ENCODE measurements at places on chromosomes 6 and 20.

GRCh38 chr6:36650848-36651478, 27.6 kb upstream of the CDKN1A start:
- no peak for DNase-seq

- no peak for DNase-seq
Observed at GRCh38 chr6:159056899-159057298, 12.1 kb upstream of the TAGAP start.

DNA sequence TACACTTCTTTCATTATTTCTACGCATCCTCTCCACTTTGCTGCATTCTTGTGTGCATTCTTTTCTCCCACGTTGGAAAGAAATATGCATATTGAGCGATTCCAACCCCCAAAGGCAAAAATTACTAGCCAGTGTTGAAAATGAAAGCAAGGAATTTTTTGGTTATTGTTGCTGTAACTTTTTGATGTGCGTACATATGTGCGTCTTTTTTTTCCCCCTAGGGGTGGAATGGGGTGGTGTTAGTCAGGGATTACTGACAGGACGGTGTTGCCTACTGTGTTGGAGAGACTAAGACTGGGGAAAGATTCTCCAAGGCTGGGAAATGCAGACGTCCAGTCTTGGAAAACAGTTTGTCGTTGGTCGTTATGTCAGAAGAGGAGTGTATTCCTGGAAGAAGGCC, 44.2 kb upstream of the ESR1 start:
- no peak for DNase-seq

DNA sequence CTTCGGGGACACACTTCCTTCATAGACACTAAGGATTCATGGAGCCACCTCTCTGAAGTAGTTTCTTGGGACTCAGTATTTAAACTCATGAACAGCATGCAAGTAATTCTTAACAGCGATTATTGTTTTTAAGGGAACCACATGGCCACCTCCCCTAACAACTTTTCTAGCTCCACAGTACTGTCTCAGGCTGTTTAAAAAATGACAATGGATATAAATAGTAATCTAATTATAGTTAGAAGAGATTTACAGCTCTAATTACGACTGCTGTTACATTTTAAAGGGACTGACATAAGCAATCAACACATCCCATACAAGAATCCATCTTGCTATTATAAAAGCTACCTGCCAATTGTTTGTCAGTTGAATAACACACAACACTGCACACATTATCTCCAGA, 72.1 kb upstream of the HDGFL1 start:
- no peak for DNase-seq

- DNase-seq, result no peak
Observed at GRCh38 chr6:130776287-130776925, 50.8 kb upstream of the SMLR1 start.

- no peak for DNase-seq
Observed at GRCh38 chr20:20173254-20173653, 120.9 kb downstream of the CFAP61 start.

GRCh38 chr6:14083751-14084150, 33.8 kb upstream of the CD83 start:
- no peak for DNase-seq

GRCh38 chr6:85449388-85449817, 480 bp upstream of the NT5E start:
- peak; percentile 63 for DNase-seq

- DNase-seq, result no peak
Observed at GRCh38 chr6:47145212-47145611, 103.1 kb upstream of the ADGRF1 start.

GRCh38 chr6:13089296-13089994, 238.9 kb downstream of the TBC1D7 start:
- DNase-seq, result no peak

DNA sequence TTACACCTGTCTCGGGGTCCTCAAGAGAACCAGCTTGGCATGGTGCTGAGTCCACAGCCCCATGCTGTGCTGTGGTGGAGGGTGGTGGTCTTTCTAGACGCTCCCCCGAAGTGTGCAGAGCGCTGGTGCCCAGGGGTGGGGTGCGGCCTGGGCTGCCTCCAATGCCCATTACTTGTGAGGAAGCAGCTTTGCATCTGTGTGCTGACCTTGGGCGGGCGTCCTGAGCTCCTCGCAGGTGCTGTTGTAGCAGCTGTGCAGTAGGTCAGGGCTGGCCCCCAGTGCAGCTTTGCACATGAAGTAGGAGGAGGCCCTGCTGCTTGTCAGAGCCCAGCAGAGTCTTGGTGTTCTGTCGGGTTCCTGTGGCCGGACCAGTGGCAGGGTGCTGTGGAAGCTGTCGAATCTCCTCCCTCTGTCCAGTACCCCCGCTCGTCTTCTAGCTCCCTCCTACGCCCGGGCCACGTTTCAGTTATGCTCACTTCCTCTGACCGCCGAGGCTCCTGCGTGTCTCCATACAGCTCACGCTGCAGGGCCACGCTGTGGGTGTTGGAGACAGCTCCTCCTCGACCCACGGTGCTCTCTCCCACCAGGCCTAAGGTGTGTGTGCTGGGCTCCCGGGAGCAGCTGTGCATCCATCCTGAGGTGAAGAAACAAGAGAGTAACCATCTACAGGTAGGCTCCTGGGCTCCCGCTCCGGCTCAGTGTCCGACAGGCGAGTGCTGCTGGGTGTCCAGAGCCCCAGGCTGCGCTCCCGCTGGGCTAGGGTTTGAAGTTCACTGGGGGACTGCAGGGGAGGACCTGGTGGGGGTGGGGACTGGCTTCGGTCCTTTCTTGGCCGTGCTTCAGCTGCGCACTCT, 4.1 kb downstream of the RTEL1 start:
- DNase-seq, result no peak

DNA sequence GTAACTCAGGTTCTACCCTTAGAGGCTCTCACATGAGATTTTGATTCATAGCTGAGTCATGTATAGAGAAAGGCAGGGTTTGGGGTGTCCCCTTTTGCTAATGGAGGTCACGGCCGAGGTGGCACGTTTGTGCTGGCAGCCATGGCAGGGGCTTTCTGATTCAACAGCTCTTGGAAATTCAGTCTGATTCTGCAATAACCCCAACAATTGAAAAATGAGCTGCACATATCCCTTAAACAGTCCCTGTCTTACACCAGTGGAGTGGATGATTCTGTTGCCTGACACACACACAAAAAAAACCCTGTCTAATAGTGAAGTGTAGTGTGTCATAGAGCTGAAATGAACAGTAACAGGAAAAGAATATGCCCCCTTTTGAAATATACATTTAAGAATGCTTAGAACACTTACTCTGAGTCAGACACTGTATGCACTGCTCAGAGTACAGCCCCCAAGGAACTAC, 40.4 kb upstream of the ARG1 start:
- DNase-seq, result peak; percentile 22

DNA sequence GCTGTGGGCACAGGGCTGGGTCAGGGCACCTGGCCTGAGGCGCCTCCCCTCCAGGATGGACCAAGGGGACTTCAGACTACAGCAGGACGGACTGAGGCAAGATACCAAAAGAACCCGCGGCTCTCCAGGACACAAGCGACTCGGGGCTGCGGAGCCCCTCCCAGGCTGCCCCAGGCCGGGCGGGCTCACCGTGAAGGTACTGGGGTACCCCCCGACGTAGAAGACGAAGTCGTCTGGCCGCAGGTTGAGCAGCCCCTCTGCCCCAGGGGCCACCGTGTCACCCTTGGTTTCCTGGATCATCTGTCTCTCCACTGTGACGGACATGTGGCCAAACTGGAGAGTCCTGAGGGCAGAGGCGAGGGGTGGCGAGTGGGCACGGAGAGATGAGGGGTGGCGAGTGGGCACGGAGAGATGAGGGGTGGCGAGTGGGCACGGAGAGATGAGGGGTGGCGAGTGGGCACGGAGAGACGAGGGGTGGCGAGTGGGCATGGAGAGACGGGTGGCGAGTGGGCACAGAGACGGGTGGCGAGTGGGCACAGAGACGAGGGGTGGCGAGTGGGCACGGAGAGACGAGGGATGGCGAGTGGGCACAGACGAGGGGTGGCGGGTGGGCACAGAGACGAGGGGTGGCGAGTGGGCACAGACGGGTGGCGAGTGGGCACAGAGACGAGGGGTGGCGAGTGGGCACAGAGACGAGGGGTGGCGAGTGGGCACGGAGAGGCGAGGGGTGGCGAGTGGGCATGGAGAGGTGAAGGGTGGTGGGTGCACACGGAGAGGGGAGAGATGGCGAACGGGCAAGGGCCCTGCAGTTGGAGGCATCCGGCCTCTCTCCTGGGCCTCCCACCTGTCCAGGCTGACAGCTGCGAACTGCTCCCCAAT, 10.9 kb downstream of the ADRM1 start:
- no peak for DNase-seq

- DNase-seq, result no peak
Observed at GRCh38 chr6:44219053-44219814, 2.5 kb downstream of the MYMX start.

- no peak for DNase-seq
Observed at GRCh38 chr20:4956200-4956810, 45.0 kb downstream of the SLC23A2 start.

DNA sequence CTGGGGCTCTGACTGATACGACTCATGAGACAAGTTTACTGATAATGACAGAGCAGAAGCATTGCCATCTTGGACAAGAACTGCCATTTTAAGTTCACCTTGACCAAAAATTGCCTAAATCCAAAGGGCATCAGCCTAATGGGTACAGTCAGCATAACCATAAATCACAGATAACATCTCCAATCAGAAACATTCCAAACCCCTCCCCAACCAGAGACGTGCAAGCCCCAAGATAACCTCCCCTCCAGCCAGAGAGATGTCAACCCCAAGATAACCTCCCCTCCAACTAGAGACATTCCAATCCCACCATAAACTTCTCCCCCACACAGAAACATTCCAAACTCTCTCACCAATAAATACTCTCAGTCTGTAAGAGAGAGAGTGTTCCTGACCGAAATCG, 10.5 kb downstream of the GPLD1 start:
- no peak for DNase-seq

DNA sequence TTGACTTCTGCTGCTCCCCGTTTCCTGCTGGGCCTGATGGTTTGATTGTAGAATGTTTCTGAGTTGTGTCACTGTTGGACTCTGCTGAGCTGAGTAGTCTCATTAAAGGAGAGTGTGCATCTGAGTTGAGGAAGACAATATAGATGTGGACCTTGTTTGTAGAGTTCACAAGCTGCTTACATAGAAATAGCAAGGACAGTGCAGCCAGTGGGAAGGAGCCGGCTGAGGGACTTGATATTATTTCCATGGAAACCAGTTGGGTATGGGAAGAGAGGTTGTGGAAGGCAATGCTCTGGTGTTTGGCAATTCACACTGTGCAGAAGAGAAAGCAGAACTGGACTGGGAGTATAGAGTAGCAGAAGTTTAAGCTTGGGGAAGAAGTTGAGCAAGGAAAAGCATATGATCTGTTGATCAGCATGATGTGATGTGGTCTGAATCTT, 14.8 kb downstream of the IGF2R start:
- no peak for DNase-seq

- no peak for DNase-seq
Observed at GRCh38 chr6:77462359-77463307, 658 bp downstream of the HTR1B start.

DNA sequence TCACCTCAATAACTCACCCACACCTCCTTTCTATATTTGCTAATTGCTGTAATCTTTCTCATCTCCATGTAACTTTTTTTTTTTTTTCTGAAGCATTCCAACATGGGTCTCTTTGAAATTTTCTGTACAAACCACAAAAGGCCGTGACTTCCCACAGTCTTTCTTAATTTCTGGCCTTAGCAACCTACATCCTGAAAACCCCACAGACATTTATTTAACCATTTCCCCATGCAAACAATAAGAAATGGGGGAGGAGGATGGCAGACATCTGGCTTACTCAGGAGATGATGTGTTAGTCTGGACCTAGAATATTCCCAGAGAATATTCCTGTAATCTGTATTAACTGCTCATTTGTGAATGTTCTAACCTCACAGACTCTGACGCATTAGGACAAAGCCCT, 57.6 kb downstream of the MEP1A start:
- no peak for DNase-seq

GRCh38 chr6:6547110-6547879, 41.2 kb upstream of the LY86 start:
- DNase-seq, result peak; percentile 69

DNA sequence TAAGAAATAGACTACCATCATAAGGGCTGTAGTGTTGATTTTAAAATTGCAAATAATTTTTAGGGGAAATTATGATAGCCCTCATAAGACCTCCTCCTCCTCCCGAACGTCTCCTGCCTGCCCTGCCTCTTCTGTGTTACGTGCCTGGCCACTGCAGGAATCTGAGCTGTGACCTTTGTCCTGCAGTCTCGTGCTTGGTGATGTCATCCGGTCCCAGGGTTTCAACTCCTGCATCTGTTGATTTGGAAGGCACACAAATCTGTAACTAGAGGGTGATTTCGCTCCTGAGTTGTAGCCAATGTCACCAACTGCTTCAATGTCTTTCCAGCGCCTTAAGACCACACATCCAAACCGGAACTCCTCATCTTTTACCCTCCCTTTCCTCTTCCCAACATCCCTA, 163.2 kb downstream of the AIG1 start:
- no peak for DNase-seq

GRCh38 chr6:47252633-47253032, 57.1 kb downstream of the TNFRSF21 start:
- no peak for DNase-seq

- DNase-seq, result peak; percentile 40
Observed at GRCh38 chr6:169654598-169655391, 47.0 kb downstream of the WDR27 start.

DNA sequence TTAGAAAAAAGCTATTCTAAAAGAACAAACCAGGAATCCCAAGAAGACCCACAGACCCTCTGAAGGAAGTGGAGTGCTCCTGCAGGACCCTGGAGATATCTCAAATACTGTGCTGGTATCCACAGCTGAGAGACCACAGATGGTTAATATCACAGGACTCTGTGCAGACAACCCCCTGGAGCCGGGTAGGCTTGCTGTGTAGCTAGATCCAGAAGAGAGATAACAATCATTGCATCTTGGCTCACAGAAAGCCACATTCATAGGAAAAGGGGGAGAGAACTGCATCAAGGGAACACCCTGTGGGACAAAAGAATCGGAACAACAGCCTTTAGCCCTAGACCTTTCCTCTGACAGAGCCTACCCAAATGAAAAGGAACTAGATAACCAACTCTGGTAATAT, 689.5 kb downstream of the PHF3 start:
- no peak for DNase-seq

GRCh38 chr6:163122365-163122764, 292.2 kb upstream of the QKI start:
- DNase-seq, result no peak

Data from stimulated activated CD8-positive, alpha-beta memory T cell treated with anti-CD3 and anti-CD28 coated beads, Interleukin-7, amount 100 ng/mL, for 4 hours (primary cell).